ENCODE measurements at places on chromosomes 16 and 17.

DNA sequence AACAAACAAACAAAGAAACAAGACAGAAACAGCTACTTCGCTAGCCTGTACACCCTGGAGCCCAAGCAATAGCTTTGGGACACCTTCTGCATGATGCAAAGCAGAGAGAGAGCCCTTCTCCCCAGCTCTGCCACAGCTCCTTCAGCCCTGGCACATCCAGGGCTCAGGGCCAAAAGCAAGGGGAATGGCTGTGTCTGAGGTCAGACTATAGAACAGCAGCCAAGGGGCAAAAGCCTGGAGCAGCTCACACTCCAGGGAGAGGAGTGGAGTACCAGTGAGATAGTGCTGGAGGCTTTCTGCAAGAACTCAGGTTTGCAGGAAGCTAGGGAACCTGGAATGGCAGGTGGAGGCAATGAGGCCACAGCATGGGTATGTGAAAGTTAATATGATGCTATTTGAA lies 11.6 kb upstream of the SEPHS2 start:
- no peak for DNase-seq

DNA sequence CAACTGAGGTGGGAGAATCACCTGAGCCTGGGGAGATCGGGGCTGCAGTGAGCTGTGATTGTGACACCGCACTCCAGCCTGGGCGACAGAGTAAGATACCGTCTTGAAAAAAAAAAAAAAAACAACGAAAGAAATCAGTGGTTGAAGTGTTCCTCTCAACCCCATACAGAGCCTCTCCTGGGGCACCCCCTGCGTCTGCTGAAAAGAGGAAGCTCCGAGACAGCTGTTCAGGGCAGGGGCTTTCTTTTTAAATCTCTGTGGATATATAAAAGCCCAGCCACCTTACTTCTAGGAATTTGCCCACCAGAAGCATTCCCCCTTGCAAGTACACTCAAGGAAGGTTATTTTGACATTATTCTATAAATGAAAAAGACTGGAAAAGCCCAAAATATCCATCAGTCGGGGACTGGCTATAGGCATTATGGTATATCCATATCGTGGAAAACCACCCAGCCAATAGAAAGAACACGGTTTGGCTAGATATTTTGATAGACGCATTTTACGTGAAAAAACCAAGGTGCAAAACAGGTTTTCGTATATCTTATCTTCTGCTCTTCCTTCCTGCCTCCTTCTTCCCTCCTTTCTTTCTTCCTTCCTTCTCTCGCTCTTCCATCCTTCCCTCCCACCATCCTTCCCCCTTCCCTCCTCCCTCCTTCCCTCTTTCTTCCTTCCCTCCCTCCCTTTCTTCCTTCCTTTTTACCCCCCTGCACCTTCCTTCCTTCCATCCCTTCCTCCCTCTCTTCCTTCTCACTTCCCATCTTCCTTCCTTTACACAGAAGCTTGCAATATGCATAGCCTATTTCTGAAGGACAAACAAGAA lies 9.2 kb upstream of the CCL22 start:
- no peak for DNase-seq

DNA sequence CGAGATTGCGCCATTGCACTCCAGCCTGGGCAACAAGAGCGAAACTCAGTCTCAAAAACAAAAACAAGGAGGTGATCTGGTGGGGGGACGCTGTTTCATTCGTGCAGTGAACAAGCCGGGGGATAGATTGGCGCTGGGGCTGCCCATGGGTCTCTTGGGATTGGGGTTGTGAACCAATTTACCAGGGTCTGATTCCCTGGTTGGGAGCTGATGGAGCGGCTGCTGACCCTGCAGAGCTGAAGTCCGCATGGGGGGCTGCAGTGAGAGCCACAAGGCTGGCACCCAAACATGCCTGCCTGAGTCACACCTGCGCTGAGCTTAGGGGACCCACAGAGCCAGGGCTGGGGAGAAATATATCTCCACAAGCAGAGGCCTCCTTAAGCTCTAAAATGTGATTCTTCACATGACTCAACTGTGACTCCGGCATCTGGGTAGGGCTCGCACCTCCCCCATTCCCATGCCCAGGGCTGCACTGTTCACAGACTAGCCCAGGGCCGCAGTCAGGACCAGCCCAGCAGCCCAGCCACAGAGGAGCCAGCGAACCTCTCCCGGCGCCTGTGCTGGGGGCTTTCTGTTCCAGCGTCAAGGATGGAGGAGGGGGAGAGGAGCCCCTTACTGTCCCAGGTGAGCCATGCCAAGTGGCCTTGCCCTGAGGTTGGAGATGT lies 5.0 kb downstream of the TSPAN10 start:
- no peak for DNase-seq

GRCh38 chr16:19842426-19843157 lies 42.1 kb downstream of the GPRC5B start:
- DNase-seq, result no peak

- no peak for DNase-seq
Observed at GRCh38 chr17:27259356-27259755, 34.6 kb upstream of the WSB1 start.

GRCh38 chr17:39663688-39664580 lies 1.2 kb upstream of the TCAP start:
- DNase-seq, result no peak

DNA sequence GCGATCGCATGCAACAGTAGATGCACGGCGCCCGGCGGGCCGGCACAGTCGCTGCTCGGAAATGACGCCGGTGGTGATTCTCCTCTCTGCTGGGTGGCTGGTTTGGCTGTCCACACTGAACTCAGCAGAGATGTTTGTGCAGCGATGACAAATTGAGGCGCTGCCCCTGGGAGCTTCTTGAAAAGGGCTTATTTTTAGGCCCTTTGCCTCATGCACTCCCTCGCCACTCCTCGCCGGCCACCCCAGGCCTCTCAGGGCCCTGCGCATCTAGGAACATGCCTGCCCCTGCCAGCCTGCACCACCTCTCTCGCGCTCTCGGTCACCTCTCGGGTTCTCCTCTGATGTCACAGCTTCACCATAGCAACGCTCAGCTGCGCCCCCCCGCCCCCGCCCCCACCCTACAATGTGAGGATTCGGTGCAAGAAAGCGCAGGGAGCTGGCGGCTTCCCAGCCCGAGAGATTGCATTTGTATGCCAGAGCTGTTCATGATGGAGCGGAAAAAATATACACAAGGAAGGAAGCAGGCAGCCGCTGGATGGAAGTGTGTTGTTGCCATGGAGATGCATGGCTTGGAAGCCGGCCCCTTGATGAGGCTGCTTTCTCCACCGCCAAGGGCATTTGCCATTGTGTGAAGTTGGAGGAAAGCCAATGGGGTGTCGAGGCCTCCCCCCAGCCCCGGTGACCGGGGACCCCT lies 81.3 kb upstream of the PLCG2 start:
- DNase-seq, result no peak

- DNase-seq, result no peak
Observed at GRCh38 chr16:12811441-12812383, 8.0 kb upstream of the CPPED1 start.

DNA sequence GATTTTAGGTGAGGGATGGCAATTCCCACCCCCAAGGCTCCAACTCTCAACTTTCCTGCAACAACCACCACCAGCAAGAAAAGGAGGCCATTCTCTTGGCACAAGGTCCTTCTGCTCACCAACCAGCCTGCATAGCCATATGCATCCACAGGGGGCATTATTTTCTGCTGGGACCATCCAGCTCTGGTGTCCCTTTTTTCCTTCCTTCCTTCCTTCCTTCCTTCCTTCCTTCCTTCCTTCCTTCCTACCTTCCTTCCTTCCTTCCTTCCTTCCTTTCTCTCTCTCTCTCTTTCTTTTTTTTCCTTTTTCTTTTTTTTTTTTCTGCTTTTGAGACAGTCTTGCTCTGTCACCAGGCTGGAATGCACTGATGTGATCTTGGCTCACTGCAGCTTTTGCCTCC lies 21.1 kb upstream of the COX10 start:
- no peak for DNase-seq

GRCh38 chr17:76625496-76625895 lies 18.1 kb downstream of the ST6GALNAC1 start:
- DNase-seq, result no peak

- no peak for DNase-seq
Observed at GRCh38 chr17:61382796-61383688, 16.6 kb upstream of the TBX2 start.

GRCh38 chr17:38461683-38462082 lies 33.4 kb downstream of the ARHGAP23 start:
- no peak for DNase-seq

DNA sequence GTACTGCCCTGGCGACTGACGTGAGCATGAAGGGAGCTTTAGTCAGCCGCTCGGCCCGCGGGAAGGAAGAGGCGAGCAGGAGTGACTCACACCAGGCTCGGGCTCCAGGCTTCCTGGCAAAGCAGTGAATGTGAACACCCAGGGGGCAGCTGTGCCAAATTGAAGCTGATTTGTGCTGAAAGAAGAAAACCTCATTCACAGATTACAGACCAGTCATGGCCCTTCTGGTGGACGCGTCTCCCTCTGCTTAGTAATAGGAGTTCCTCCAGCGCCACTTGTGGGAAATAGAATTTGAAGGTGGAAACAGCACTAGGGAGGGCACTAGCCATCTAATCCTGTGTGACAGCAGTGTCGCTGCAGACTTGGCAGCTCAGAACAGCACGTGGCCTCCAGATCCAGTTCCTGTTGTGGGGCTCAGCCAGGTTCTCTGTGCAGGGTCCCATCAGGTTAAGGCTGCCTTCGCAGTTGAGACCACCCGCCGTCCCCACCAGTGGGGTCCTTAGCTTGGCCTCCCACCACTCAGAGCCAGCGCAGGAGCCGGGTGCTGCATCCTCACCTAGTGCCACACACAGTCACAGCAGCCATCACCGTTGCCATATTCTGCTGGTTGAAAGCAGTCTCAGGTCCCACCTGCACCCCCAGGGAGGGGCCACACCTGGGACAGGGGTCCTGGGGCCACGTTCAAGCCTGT lies 164.5 kb upstream of the CHMP6 start:
- peak; percentile 81 for DNase-seq

DNA sequence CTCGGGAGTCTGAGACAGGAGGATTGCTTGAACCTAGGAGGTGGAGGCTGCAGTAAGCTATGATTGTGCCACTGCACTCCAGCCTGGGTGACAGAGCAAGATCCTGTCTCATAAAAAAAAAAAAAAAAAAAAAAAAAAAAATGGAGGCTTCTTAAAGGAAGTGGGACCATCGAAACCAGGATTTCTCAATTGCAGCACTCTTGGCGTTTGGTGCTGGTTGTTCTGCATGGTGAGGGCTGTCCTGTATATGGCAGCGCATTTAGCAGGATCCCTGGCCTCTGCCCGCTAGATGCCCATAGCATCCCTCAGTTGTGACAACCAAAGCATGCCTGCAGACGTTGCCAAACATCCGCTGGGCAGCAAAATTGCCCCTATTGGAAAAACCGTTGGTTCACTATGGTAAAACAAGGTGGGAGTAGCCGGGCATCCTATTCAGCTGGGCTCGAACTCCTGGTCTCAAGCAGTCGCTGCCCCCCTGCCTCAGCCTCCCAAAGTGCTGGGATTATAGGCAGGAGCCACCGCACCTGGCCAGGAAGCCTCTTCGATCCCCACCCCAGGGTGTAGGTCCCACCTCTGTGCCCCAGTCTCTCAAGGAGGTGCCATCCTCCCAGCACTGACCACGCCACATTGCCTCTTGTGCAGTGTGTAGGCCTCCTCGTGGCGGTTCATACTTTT lies 6.5 kb upstream of the NPIPB7 start:
- DNase-seq, result no peak

DNA sequence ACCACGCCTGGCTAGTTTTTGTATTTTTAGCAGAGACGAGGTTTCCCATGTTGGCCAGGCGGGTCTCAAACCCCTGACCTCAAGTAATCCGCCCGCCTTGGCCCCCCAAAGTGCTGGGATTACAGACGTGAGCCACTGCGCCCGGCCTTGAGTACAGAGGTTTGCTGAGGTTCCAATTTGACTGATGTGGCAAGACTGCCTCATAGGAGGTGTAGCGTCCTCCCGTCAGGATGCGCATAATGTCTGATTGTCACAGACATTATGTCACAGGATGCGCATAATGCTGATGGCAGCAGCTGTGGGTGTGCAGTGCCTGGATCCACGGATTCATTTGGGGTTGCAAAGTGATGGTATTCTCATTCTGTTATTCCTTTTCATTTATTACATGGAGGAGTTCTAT lies 45.2 kb downstream of the HAPSTR1 start:
- peak; percentile 49 for DNase-seq

DNA sequence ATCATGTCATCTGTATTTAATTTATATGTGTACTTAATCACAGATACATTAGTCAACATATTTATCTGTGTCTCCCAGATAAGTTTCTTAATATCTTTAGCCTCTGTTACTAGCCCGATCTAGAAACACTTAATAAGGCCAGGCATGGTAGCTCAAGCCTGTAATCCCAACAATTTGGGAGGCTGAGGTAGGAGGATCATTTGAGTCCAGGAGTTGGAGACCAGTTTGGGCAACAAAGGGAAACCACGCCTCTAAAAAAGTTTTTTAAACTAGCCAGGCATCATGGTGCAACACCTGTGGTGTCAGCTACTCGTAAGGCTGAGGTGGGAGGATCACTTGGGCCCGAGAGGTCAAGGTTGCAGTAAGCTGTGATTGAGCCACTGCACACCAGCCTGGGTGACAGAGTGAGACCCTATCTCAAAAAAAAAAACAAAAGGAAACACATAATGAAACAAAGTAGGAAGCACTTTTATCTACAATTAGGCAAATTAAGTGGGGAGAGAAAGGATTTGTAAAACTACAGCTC lies 9.4 kb downstream of the SKA2 start:
- DNase-seq, result no peak

GRCh38 chr17:17675925-17676534 lies 5.2 kb upstream of the RAI1 start:
- no peak for DNase-seq

GRCh38 chr17:73250851-73251640 lies 10.6 kb downstream of the CPSF4L start:
- no peak for DNase-seq

DNA sequence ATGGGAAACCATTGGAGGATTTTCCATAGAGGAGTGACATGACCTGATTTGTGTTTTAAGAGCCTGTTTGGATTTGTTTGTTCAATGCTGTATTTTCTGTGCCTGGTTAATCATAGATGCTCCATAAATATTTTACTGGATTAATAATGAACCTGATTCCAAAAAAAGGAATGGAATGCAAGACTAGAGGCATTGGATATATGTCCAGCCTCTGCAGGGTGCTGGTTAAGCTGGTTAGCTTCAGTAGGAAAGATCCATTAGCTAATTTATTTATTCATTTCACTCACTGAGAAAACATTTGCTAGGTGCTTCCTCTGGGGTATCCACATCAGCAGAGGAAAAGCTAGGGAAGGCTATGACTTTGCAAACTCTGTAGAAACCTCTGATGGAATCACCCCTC lies 57.7 kb downstream of the SHISA9 start:
- no peak for DNase-seq

- no peak for DNase-seq
Observed at GRCh38 chr16:89581045-89581695, 5.6 kb downstream of the CPNE7 start.

GRCh38 chr17:63976702-63977101 lies 4.0 kb upstream of the SCN4A start:
- DNase-seq, result no peak

GRCh38 chr17:59332749-59333377 lies 1.4 kb downstream of the YPEL2 start:
- peak; percentile 75 for DNase-seq

DNA sequence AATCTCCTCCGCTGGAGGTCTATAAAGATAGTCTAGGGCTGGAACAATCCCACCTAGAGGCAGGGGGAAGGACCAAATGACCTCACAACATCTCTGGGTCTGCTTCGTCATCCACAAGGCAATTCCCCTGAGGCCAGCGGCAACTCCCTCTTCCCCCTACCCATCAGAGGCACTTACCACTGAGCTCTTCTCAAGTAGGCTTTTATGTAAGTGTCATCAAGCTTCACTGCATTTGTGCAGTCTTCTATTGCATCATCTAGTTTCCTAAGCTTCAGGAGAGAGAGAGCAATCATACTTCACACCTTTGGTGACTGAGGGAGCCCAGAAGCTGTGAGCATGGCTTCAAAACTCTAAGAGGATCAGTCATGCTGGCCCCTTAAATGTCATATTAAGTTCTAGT lies 21.0 kb downstream of the CNP start:
- no peak for DNase-seq

Measured in sigmoid colon (tissue), 7 donors.